ENCODE measurements at places on chromosomes 3 and 15.

- no peak for DNase-seq
These were observed 117.2 kb downstream of the THRB start for GRCh38 chr3:24377218-24377993.

DNA sequence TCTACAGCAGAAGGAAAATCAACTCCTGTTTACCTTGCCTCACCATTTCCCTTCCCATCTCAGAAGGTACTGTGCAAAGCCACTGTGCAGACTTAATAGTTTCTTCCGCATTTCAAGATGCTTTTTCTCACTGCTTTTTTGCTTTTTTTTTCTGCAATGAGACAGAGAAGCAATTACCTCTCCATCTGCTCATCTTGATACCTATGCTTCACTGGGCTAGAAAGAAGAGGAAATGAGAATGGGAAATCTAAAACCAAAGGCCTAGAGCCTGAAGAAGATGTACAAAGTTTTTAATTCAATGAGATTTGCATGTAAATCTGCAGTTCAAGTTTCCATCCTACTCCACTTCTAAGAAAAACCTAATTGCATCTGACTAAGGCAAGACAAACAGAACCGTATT lies 238.1 kb upstream of the SETMAR start:
- no peak for DNase-seq

DNA sequence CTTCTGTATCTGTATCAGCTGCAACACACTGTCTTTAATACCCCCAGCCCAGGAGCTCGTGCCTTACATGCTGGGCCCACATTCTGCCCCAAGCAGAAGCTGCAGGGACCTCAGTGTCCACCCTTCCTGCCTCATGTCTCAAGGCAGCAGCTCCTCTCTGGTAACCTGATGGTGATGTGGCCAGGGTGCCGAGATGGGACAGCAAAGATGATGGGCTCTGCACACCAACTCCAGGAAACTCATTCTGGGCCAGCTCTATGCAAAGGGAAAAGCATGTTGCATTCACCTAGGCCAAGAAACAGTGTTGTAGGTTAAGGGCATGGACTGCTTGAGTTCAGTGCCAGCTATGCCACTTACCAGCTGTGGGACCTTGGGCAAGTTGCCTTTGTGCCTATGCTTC lies 79.5 kb upstream of the PRR23C start:
- DNase-seq, result no peak

GRCh38 chr3:65935724-65936123 lies 103.0 kb downstream of the MAGI1 start:
- DNase-seq, result no peak

GRCh38 chr15:59292442-59293151 lies 80.1 kb downstream of the MYO1E start:
- no peak for DNase-seq

DNA sequence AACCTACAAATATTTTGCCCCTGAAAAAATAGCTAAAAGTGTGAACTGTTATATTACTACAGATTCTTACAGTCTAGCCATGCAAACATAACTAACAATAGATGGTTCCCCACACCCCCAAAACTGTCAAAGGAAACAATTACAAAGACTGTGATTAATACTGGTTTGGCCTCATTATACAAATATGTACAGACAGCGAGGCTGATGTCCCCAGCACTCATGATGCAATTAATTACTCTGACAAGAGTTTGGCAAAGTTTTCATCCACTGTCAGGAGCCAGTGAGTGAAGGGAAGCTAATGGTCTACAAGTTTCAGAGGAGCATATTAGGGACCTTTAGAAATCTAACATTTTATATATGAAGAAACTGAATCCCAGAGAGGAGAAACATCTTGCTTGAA lies 61.0 kb downstream of the HMG20A start:
- no peak for DNase-seq

- DNase-seq, result no peak
These were observed 2.8 kb downstream of the MAGI1 start for GRCh38 chr3:66035763-66036477.

All from AG08395 (cell line).